AML-193 (cell line): ENCODE measurements at places on chromosomes 2 and 18.

DNA sequence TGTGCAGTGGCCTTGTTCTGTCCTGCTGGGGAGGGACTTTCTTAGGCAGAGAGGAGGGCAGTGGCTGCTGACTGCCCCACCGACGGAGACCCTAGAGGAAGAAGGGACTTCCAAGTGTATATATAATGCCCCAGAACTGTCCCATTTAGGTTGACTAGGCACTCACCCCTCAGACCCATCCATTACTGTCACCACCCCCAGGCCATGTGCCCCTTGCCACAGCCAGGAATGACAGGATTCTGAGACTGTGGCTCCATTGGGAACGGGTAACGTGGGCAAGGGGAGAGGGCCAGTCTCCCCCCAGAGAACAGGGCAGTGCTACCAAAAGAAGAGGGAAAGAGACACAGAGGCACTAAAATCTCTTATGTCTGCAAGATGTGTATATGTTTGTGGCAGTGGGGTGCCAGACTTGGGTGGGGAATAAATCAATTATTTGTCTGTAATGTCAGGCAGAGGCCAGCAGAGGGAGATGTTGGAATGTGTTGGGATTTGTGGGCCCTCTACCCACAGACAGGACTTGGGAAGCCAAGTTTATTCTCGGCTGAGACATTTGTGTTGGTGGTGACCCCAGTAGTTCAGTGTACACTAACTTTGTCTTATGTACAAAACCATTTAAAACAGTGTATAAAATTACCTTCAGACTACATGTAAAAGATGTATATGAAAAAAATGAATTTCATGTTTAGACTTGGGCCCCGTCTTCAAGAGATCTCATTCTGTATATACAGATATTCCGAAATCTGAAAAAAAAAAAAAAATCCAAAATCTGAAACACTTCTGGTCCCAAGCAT lies 24.0 kb upstream of the TMEM37 start:
- peak; percentile 34 for DNase-seq

- no peak for DNase-seq
Observed at GRCh38 chr18:62621546-62621945, 93.8 kb upstream of the PHLPP1 start.

DNA sequence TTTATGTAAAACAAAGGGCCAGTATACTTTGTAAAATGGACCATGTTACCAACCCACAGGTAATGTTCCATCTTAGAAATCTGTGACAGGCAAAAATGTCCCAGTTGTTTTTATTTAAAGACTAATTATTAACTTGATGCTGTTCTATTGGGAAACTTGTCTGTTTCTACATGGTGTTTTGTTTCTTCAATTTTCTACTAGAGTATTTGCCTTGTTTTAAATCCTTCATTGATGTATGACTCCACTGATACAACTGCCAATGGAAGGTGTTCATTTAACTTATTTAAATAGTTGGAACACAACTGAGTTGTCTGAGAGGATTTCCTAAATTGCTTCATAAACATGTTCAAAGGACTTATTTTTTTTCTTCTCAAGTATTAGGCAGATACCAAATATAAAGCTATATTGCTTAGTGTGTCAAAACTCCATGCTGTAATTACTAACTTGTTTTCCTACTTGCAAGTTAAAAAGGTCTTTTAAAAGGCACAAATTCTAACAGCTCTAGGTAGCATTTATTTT lies 152.0 kb upstream of the XPO1 start:
- DNase-seq = no peak

DNA sequence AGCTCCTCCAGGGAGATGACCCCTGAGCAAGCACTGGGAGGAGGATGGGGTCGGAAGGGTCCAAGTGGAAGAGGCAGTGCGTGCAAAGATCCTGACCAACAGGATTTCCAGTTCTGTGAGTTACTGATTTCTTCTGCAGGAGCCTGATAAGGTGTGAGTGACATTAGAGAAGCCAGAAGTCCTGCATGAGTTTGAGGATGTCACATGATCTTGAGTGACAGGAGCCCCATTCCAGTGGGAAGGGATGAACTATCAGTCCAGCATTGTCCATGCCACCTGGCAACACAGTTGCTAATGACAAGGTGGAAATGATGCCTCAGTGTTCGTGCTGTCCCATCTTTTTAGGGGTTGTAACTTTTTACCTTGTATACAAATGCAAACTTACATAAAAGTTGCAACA lies 285.1 kb upstream of the HDAC4 start:
- DNase-seq = no peak

GRCh38 chr2:64105670-64106461 lies 38.4 kb downstream of the PELI1 start:
- DNase-seq = peak; percentile 7

DNA sequence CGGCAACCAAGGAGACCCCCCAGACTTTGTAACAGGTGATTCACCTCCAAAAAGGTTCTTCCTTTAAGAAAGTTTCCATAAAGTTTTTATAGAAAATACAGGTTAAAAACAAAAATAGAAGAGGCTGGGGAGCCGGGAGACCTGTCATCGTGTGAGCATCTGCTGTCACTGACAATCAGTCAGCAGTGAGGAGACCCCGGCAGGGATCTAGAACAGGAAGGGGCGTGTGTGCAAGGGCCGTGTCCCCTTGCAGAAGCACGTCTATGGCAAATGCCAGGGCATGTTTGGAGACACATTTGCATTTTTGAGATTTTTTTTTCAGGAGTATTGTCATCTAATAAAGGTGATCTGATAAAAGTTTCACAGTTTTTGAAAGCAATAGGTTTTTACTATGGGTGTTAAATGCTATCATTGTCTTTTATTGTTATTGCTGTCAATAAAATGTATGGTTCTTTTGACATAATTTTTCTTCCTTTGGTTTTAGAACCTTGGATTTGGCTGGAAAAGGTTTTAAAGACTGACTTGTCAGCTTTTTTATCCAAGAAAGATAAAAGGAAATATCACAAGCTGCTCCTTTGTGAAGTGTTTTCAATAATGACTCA lies 52.1 kb downstream of the MTCL1 start:
- DNase-seq = no peak

DNA sequence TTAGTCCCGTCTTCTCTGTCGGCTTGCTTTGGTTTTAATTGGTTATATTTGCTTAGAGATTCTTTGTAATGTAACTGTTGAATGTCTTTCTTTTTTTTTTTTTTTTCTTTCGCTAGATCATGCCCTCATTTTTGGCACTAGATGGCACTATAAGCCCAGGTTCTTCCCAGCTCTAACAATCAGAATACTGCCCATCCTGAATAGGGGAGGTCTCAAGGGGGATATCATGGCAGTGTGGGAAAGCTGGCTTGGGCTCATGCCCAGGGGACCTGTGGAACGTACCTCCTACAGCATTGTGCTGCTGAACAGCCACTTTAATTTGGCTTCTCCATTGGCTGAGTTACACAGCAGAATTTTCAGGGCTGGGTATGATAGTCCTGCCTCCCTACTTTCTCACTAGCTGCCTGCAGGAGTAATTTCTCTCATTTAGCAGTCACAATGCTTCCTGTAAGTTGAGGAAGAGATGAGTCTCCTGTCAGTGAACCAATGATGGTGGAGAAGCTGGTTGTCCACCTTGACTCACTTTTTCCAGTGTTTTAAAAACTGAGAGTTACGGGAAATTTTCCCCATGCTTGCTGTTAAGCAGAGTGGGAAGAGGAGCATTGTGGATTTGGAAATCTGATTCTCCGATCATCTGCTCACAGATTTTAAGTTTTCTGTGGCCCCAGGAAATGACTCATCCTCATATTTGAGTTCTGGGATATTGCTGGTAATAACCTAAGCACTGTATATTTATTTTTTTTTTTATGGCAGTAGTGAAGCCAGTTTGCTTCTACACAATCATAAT lies 47.2 kb downstream of the RAD51AP2 start:
- peak; percentile 5 for DNase-seq

- no peak for DNase-seq
Observed at GRCh38 chr18:46754188-46754587, 2.7 kb downstream of the ST8SIA5 start.

DNA sequence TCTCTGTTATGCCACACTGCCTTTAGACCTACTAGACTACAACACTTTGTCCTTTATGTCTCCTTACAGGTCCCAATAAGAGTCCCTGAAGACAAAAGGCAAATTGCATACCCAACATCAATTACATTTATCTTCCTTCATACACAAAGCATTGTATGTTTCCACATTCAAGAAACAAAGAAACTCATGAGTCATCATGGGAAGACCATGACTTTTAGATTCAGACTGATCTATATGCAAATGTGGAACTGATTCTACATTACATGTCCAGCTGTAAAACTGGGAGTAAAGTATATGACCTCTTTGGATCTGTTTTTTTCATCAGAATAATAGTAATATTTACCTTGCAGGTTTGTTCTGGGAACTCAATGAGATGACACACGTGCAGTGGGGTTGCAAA lies 25.2 kb upstream of the HNMT start:
- DNase-seq = no peak

- DNase-seq = peak; percentile 50
Observed at GRCh38 chr2:24409700-24410556, 49.6 kb upstream of the ITSN2 start.

GRCh38 chr2:46812361-46813019 lies 103.1 kb downstream of the MCFD2 start:
- DNase-seq = no peak

- DNase-seq = no peak
Observed at GRCh38 chr2:238085899-238086298, 14.2 kb upstream of the ESPNL start.

- no peak for DNase-seq
Observed at GRCh38 chr18:46386788-46387187, 270.2 kb downstream of the LOXHD1 start.

DNA sequence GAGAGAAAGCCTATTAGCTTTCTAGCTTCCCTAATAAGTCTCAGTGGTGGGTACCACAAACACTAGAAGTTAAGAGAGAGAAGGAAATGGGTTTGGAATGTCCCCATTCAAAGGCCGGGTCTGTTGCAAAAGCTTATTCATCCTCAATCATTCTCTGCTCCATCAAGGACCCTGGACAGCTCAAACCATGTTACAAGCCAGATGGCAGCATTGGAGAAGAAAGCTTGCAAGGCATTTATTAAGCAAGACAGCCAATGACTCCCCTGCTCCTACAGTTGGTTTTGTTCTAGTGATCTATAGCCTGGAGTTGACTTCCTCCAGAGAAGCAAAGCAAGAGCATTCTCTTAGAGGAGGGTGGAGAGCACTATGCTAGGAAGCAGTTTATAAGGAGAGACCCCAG lies 86.9 kb upstream of the LMAN1 start:
- no peak for DNase-seq

- no peak for DNase-seq
Observed at GRCh38 chr2:9498210-9498609, 23.9 kb downstream of the IAH1 start.

DNA sequence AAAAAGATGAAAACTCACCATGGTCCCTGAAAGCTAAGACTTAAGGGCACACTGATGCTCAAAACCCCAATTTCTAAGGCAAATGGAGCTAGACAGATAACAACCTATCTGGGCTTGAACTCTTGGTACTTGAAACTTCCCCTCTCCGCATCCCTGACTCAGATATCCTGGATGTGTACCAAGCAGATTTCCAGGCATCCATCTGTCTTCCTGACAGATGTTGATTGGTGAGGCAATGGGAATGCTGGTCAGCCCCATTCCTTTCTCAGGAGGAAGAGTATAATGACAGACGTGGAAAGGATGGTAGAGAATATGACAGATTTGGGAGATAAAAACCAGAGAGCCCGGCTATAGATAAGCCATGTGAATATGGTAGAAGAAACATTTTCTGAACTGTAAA lies 69.2 kb downstream of the ADD2 start:
- DNase-seq = no peak

- no peak for DNase-seq
Observed at GRCh38 chr2:192500550-192501200, 305.9 kb upstream of the TMEFF2 start.

DNA sequence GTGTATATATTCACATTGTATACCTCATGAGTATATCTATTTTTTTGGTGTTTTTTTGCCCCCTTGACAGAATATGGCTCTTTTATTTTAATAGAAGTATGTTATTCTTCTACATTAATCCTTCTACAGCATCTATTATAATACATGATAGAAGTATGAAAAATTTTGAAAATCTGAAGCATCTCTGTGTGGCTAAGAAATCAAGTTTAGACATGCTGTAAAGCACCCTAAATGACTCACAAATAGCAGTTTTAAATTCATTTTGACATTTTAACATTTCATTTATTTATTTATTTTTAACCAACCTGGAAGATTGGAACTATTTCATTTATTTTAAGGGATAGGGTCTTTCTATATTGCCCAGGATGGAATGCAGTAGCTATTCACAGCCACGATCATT lies 33.8 kb upstream of the ROCK1 start:
- no peak for DNase-seq

DNA sequence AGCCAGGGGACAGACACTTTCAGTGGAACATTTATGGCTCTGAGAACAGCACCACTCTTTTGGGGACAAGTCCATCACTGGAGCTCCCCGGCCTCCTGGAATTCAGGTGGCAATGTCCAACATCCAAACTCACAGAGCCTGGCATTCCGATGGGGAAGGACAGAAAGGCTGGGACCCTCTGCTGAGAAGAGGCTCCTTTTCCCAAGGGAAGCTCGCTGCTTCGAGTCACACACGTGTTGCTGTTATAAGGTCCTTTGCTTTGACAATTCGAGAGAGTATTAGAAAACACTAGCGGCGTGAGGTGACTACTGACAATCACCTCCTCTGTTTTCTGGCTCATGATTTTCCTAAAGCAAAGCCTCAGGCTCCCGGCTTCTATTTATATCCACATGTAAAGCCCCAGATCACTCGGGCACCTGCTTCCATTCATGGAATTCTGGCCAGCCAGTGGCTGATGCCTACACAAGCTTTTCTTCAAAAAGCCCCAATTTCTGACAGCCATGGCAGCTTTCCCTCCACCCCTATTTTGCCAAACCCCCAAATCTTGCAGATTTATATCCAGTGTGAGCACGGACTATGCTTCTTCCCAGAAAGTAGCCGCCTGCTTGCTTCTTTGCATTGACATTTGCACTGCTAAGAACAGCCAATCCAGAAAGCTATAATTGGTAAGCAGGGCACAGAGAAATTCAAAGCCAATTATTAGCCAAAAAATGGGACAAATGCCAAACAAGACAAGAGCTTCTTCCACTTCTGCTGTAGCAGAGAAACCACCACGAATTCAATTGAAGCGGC lies 67.3 kb downstream of the NDUFA10 start:
- DNase-seq = no peak

GRCh38 chr2:216754336-216754735 lies 59.0 kb upstream of the IGFBP5 start:
- no peak for DNase-seq

GRCh38 chr2:151552287-151552686 lies 142.6 kb downstream of the RIF1 start:
- DNase-seq = no peak

GRCh38 chr2:89000235-89000634 lies 308.8 kb downstream of the RPIA start:
- no peak for DNase-seq

DNA sequence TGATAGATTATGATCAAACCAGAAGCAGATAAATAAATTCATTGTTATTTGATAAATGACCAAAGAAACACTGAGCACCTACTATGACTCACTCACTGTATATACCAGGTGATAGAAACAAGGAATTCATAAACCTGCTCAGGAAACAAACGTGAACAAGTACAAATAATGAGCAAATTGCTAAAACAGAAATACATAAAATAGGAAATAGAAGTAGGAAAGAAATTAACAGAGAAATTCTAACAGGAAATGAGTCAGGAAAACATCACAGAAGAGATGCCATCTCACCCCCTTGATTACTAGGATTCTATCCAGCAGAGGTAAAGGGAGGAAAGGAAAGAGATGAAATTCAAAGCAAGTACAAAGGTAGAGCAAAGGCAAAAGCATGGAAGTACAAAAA lies 31.3 kb downstream of the EXOC6B start:
- no peak for DNase-seq
